GM23248 (cell line): ENCODE measurements at places on chromosomes 11 and 22. TPM values are rescaled to one million over a fixed set of nuclear protein-coding genes. Genes with fewer than 3 reads are reported as not detected.
A peak's percentile ranks its signal among the peaks of the same experiment; 100 is the strongest.

- DNase-seq: no peak
These were observed 617.4 kb downstream of the CNTN5 start for GRCh38 chr11:99638073-99638553.

Gene TBX10
- not detected in 2 replicates for polyA plus RNA-seq

- DNase-seq: peak; percentile 34
These were observed 84.3 kb upstream of the MTMR2 start for GRCh38 chr11:96008161-96008720.

DNA sequence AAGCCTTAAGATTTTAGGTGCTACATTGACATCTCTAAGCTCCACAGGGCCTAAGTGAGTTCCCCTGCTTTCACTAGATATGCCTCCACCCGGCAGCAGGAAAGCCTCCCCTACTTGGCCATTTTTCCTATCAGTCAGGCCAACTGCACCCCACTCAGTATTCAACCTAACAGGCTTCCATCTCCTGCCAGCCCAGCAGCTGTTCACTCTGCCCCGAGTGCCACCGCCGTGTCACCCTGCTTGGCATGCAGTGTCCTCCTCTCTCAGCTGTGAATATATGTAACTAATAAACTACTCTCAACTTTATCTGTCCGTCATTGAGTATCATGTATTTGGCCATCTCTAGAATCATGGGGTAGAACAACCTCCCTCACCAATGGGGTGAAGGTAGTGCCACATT is 9.0 kb upstream of the OR6M1 start:
- no peak for DNase-seq

- peak; percentile 36 for DNase-seq
These were observed 56.9 kb downstream of the PARVA start for GRCh38 chr11:12434325-12434654.

Gene QSER1
- polyA plus RNA-seq: 3.6 and 4.9 TPM in 2 replicates

- DNase-seq: peak; percentile 27
These were observed 88.2 kb downstream of the SWAP70 start for GRCh38 chr11:9752091-9752490.

- no peak for DNase-seq
These were observed 6.0 kb upstream of the OR52E6 start for GRCh38 chr11:5847711-5848110.

DNA sequence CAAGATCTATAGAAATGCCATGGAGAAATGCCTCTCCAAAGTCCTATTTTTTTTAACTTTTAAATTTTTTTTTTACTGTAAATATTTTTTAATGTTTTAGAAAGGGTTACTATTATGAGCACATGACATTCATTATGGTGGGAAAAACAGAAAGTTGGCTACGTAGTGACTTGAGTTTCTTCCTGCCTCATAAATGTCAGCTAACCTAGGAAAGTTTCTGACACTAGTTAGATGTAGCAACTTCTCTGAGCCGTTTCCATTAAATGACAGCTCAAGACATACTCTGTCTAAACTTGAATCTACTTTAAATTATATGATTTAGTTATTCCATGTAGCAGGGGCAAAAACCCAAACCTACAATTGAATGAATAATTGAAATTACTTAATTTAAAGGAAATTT is 18.4 kb upstream of the CTSC start:
- DNase-seq: no peak

Gene AQP11
- polyA plus RNA-seq: 0.80 and 1.1 TPM in 2 replicates

- DNase-seq: no peak
These were observed 11.0 kb upstream of the NRIP3 start for GRCh38 chr11:9014826-9015225.

DNA sequence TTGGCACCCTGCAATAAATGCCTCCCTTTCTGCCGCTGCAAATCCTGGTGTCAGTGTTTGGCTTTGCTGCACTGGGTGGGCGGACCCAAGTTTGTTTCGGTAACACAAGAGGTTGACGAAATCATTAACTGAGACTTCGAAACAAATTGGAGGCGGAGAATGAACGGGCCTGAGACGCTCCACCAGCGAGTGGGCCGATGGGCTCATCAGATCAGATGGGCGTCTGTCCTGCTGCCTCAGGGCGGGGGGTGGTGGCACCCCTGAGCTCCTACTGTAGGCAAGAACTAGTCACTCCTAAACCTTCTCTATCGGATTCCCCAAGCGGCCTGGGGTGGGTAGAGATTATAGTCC is 918 bp upstream of the CAPN5 start:
- peak; percentile 88 for DNase-seq

DNA sequence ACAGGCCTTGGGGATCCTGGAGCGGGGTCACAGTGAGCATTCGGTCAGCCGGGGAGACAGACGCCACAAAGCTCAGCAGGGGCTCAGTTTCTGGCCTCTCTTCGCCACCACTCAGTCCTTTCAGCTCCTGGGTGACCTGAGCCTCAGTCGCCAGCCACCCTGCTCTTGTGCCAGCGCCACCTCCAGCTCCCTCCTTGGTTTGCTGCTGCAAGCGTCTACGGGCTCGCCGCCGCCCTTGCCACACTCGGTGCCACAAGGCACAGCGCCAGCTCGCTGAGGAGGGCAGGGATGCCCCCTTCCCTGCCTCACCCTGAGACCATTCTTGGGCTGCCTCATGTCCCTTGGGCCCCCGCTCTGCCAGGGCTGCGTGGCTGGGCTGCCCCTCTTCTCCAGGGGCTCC is 1.5 kb upstream of the EEF1G start:
- peak; percentile 52 for DNase-seq
